ENCODE measurements at places on chromosomes 11 and 22.

GRCh38 chr11:134276396-134277182, 410 bp downstream of the GLB1L3 start:
- DNase-seq, result peak; percentile 6

- no peak for DNase-seq
These were observed 35.4 kb upstream of the CARS1 start for GRCh38 chr11:3092603-3093141.

- no peak for DNase-seq
These were observed 92.7 kb downstream of the NTM start for GRCh38 chr11:131463162-131463561.

DNA sequence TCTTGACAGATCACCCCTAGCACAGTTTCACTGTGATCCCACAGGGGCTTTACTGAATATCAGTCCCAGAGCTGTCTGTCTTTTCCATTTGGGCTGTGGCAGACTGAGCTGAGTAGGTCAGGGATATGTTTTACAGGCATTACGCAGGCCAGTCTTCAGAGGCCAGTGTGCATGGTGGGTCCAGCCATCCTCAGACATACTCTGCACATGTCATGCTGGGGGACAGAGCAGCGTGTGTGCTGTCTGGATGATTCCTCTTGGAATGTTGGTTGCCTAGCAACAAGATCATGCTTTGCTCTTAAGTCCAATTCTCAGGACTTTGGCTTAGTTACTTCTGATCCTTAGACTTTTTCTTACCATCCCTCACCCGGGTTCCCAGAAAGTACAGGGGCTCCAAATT, 736.5 kb downstream of the DLG2 start:
- DNase-seq, result no peak

GRCh38 chr22:50621356-50621880, 6.5 kb downstream of the ARSA start:
- no peak for DNase-seq

GRCh38 chr11:87901341-87901740, 273.9 kb downstream of the RAB38 start:
- DNase-seq, result no peak

DNA sequence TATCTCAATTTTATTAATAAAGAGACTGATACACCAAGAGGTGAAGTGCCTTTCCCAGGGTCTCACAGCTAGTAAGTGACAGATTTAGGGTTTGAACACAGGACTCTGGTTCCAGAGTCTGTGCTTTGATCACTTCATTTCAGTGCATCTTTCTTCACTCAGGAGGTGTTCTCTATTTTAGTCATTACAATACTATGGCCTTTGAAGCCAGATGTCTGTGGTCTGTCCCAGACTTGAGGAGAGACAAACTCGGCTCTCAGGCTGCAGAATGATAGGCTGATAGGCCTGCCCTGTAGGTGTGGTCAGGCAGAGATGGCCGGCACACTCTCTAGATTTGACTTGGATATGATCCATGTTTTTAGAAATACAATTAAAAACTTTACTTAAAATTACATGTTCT, 478.5 kb upstream of the CCDC90B start:
- no peak for DNase-seq

DNA sequence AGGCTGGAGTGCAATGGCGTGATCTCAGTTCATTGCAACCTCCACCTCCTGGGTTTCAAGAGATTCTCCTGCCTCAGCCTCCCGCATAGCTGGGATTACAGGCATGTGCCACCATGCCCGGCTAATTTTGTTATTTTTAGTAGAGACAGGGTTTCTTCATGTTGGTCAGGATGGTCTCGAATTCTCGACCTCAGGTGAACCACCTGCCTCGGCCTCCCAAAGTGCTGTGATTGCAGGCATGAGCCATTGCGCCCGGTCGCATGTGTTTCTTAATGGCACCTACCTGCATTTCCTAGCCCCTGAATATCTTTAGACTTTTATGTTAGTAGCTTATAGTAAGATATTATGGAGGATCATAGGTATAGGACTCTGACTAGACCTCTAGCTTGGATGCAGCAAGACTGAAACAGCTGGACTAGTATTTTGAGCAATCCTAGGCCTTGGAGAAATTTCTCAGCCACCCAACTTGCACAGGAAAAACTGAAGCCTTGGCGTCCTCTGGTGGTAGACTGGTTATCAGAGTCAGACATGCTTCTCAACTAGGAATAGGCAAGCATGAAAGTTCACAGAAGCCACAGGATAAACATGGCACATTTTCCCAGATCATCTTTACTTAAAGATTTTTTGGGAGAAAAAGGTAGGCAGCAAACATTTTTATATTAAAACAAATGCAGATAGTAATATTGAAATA, 22.7 kb upstream of the C1QTNF4 start:
- no peak for DNase-seq

DNA sequence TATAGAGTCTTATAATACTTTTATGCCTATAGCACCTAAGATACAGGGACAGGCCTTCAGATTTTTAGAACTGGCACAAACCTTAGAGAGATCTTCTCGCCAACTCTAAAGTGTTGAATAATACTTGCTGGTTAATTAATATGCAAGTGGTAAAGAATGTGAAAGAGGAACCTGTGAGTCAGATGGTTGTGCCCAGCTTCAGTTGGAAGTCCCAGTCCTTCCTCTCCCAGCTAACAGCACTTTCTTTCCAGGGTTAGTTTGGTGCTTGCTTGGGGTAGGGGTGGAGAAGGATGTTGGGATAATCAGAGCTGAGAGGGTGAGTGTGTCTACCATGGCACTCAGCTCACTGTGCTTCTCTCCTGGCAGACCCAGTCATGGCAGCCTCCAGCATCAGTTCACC, 4.9 kb upstream of the TMEM132A start:
- DNase-seq, result no peak

DNA sequence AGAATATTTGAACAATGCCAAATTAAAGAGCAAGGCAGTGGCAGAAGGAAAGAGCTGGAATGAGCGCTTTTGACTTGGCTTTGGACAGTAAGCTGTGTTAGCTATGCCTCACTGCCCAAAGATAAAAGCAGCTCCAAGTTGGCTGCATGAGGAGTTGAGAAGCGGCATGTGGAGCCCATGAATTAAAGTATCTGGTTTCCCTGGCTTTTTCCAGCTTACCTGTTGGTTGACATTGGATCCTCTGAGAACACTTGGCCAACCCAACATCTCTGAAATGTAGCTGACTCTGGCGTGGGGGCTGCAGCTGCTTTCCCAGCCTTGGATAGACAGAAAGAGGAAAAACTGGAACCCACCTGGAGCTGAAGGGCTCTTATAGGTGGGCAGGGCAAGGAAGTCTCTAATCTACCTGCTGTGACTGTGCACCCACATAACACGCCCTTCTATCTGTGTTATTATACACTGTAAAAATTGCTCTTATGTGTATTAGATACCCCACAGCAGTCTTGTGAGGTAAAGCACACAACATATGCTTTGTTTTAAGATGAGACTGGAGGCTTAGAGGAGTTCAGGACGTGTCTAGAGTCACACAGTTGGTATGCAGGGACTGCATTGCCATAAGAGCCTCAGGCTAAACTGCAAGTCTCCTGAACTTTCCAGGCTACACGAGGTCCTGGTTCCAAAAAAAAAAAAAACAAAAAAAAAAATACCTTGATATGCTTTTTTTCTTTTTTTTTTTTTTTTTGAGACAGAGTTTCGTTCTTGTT, 5.8 kb downstream of the UBASH3B start:
- DNase-seq, result no peak

- DNase-seq, result no peak
These were observed 78.8 kb downstream of the CCDC81 start for GRCh38 chr11:86453290-86454030.

GRCh38 chr11:44066732-44067141, 667 bp downstream of the ACCS start:
- DNase-seq, result no peak

DNA sequence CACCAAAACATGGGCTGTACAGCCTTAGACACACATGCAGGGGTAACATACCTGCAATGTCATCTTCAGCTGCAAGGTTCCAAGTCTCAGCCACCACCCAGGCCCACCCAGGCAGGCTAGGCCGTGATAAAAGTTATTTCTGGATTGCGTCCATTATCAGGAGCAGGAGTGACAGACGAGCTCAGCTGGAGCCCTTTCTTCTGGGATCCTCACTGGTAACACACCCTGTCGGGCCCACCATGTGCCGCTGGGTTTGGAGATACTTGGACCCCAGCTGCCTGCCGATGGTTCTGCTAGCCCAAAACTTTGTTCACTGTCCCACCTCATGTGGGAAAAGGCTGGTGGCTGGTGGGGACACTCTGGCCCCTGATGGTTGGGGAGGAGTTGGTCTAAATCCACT, 24.8 kb downstream of the TMPRSS5 start:
- no peak for DNase-seq

GRCh38 chr11:112177589-112177988, 2.3 kb downstream of the BCO2 start:
- DNase-seq, result no peak

DNA sequence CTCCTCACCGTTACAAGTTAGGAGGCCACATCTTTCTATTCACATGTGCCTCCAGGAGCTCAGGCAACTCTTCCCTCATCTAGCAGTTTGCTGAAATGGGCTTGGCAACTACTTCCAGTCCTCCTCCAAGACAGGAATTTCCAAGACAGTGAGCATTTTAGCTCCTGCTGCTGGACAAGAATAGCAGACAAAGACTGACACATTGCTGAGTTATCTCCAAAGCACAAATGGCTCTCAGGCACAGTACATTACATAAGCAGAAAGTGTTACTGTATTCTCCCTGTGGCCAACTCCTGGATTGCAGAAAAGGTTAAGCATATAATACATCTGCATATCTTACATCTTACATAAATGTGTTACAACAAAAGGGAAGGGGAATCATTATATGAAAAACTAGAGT, 83.2 kb upstream of the POU2AF2 start:
- DNase-seq, result no peak

DNA sequence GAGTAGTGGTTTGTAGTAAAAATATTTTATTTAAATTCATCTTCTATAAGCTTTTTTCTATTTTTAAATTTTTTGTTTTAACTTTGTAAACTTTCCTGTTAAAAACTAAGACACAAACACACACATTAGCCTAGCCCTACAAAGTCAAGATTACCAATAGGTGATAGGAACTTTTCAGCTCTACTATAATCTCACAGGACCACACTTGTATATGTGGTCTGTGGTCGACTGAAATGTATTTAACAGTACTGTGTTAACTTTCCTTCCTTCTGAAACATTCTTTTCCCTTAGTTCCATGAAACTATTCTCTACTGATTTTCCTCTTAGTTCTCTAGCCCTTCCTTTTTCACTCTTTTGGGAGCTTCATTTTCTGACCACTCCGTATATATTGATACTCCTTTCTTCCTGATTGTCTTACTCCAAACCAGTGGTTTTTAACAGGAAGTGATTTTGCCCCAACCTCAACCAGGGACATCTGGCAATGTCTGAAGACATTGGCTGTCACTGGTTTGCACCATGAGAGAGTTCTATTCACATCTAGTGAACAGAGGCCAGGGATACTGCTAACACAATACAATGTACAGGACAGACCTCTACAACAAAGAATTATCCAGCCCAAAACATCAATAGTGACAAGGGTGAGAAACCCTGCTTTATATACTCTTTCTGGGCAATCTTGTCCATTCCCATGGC, 8.8 kb downstream of the ZW10 start:
- no peak for DNase-seq

DNA sequence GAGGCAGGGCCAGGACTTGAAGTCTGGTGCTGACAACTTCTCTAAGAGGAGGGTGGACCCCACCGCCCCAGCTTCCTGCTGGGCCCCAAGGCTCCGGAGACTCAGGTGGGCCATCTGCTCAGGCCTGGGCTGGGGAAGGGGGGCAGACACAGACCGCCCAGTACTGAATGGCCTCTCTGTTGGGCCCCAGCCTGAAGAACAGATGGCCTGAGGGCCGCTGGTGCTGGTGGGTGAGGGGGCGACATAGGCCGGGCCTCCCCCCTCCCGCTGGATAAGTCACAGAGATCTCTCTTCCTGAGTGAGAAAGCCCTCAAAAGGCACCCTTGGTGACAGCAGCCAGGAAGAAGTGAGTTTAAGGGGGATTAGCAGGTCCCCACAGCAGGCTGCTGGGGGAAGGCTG, 12.5 kb upstream of the TP53I11 start:
- no peak for DNase-seq

GRCh38 chr11:844693-845644, 2.3 kb downstream of the TSPAN4 start:
- no peak for DNase-seq

DNA sequence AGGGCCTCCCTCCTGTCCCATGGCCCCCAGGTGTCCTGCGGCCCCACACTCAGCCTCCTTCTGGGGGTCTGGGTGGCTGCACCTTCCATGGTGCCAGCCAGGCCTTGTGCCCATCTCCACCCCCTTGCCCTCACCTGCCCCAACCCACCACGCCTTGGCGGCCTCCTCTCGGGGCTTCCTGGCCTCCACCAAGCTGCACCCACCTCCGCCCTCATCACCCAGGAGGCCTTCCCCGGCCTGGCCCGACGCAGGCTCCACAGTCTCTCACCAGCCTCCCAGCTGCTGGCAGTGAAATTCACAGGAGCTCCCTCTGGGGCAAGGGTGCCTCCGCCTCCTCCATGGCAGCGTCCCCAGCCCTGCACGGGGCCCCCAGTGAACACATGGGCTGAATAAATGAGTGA, 35.9 kb upstream of the WNT7B start:
- no peak for DNase-seq

- no peak for DNase-seq
These were observed 102.2 kb upstream of the FGF3 start for GRCh38 chr11:69921128-69922014.

DNA sequence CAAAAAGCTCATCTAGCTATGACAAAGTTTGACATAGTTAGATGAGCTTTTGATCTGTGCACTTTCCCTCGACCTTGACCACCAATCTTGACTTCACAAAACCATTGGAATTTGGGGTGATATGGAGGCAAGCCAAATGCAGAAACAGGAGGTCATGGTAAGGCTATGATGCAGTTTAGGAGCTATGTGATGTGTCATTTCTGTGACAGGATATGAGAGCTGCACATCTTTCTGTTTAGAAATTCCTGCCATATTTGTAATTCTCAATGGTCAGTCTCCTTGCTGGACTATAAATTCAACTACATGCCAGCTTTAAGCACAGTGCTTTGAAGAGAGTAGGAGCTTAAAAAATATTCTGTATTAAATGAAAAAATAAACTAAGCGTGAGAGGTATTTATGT, 12.9 kb downstream of the OR51B6 start:
- DNase-seq, result no peak

GRCh38 chr22:49201046-49201970, 626.4 kb downstream of the BRD1 start:
- DNase-seq, result no peak

DNA sequence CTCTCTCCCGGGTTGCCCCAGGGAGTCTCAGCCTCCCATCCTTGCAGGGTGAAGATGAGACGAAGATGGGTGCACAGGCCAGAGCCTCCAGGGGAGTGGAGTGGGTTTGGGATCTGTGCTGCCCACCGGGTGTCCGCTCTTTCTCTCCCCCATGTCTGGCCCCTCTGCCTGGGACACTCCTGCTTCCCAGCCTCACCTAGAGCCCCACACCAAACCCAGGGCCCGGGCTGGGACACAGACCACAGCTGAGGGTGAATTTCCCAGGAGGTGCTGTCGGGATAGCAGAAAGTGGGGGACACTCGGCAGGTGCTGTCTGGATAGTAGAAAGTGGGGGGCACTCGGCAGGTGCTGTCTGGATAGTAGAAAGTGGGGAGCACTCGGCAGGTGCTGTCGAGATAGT, 25.0 kb upstream of the KRTAP5-7 start:
- no peak for DNase-seq

- no peak for DNase-seq
These were observed 105.4 kb downstream of the BCR start for GRCh38 chr22:23285734-23286133.

- DNase-seq, result no peak
These were observed 5.7 kb upstream of the FBXO3 start for GRCh38 chr11:33779849-33780528.

- peak; percentile 16 for DNase-seq
These were observed 33.7 kb upstream of the PRR5 start for GRCh38 chr22:44668190-44668885.
